ENCODE measurements at places on chromosomes 4 and X.

GRCh38 chr4:124526331-124526730 lies 186.2 kb downstream of the ANKRD50 start:
- DNase-seq = no peak

GRCh38 chr4:68349279-68349648 lies 626 bp downstream of the YTHDC1 start:
- DNase-seq = peak; percentile 38

DNA sequence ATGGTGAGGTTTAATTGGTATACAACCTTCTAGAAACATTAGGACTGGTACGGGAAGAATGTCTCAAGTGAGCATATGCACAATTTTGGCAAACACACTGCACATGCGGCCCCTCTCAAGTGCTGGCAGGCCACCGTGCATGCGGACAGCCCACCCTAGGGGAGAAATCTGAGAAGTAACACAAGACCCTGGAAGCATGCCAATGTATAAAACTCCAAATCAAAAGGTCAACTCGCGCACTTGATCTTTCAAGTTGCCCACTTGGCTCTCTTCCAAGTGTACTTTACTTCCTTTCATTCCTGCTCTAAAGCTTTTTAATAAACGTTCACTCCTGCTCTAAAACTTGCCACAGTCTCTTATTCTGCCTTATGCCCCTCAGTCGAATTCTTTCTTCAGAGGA lies 488.3 kb downstream of the CFAP47 start:
- DNase-seq = no peak

DNA sequence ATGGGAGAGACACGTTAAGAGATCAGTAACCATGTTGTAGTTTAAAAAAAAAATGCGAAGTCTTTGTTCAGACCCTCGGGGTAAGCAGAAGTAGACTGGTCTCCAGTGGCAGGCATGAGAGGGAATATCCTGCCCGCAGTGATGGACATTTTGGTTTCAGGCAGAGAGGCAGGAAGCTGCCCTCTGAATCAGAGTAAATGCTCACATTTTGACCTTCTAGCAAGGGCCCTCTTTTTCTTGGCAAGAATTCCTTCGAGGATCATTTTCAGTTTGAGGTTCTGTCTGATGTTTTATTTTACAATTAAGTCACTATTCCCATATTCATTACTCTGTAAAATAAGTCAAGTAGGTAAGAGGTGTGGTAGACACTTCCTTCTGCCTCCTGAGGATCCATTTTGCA lies 28.4 kb downstream of the SORBS2 start:
- DNase-seq = no peak

DNA sequence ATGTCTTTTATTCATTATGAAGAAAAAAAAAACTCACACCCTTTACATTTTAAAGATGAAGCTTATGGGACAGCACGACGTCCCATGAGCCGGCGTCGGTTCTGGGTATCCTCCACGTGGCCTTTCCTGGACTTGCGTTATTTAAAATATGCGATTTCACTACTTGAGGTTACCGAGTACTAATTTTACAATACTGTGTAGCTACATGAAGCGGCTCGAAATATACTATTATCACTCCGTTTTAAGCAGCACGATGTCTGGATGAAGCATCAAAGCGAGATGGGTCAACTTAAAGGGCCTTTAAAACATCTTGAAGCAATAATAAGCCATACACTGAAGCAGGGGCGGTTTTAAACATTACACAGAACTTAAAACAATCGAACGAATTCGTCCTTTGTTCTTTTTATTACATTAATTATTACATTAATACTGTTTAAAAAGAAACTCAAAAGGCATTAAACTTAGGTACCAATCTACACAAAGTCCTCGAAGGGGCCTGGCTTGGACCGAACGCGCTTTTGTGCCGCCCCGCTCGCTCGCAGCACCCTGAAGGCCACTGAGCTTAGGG lies 1.4 kb upstream of the KLF3 start:
- DNase-seq = no peak

- DNase-seq = no peak
Observed at GRCh38 chrX:74179990-74180389, 124.0 kb upstream of the ZCCHC13 start.

DNA sequence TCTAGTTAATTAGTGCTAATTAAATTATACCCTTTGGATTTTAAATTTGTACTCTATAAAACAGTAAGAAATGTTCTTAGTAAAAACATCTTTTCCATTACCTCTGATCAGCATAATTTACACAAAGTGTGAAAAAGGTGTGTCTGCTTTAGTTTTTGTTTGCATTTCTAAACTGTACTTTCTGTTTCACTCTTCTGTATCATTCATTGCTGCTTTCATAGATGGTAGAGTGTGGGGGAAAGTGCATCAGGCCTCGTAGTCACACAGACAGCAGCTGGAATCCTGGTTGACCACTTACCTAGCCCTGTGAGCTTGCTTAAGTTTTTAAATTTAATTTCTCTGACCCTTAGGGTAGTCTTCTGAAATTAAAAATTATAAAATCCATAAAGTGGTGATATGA lies 275.4 kb upstream of the PITX2 start:
- DNase-seq = peak; percentile 61

DNA sequence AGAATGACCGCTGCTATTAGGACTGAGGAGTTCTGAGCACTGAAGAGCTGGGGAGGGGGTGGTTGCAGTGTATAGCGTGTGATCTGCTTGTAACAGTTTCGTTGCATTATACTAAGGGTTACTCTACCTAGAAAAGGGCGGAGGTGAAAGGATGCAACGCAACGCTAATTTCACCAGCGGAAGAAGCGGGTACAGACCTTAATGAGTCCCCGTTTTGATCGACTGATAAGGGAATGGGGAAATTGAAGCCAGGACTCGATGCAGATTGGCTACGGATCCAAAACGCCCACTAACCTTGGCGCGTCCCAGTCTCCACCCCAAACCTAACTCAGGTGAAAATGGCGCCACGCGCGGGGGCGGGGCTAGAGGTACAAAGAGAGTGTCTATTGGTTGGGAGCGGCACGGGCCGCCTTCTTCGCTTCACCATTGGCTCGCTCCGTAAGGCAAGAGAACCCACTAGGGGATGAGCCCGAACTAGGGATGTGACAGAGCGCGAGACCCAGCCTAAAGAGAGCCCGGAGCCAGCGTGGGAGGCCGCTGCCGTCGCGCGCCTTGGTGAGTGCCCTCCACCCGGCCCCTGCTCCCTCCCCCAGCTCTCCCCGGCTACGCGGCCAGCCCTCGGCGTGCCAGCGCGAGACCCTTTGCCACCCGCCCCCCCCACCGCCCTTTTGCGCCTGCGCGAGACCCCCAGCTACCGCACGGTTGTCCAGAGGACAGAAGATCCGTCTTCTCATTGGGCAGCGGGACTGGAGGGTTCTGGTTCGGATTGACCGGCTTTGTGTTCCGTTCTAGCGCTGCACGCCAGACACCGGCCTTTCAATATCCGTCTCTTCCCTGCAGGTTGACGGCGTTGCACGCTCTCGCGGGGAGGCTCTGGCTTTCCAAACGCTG lies at the start of gene EBP:
TSS of gene EBP (plus strand) at position 456 of the 891 bp plus-strand sequence. CDS start 1,964 bp downstream, outside the sequence.
- peak; percentile 93 for DNase-seq

GRCh38 chr4:137608085-137608484 lies 75.8 kb upstream of the PCDH18 start:
- DNase-seq = no peak

DNA sequence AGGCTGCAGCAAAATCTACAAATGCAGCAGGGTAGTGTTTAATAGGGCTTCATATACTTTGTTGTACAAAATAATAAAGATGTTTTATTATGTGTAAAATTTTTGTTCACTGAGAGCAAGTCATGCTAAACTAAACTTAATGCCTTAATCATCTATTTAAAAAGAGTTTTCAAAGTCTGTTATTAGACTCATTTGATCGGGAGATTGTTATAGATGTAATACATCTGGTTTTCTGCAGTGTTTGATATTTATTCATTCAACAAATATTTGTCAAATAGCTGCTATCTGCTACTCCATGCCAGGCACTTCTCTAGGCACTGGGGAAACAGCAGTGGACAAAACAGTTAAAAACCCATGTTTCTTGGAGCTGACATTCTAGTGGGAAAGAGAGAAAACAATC lies 233.6 kb downstream of the FMR1NB start:
- no peak for DNase-seq

DNA sequence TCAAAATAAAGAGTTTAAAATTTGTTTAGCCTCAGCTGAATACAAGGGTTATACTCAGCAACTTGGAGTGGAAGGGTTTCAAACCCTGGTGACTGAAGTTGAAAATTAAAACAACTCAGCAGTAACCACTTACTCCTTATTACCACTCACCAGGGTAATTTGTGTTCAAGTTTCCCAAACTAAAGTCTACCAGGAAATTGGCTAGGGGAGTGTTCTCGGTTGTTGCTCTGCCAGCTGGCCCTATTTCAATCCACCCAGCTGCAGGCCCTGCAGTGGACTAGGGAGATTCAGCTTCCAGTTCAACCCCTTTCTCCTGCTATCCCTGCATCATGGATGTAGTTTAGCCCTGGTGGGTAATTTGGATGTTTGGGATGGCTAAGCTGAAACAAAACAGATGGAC lies 37.8 kb upstream of the EXOC1L start:
- no peak for DNase-seq

DNA sequence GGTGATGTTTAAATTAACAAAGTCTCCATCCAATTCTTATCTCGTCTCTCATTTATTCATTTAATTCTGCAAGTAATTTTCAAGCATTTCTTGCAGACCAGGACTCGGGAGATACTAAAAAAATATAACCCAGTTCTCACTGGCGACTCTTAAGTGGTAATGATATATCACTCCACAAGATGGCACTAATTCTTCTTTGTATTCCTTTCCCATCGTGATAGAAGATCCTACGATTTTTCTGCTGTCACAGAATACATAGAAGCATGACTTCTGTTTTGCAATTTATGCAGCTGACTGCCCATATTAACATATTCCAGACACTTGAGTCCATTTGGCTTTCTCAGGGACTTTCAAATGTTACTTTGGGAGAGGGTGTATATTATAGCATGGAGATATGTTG lies 64.0 kb upstream of the FGF13 start:
- peak; percentile 41 for DNase-seq

DNA sequence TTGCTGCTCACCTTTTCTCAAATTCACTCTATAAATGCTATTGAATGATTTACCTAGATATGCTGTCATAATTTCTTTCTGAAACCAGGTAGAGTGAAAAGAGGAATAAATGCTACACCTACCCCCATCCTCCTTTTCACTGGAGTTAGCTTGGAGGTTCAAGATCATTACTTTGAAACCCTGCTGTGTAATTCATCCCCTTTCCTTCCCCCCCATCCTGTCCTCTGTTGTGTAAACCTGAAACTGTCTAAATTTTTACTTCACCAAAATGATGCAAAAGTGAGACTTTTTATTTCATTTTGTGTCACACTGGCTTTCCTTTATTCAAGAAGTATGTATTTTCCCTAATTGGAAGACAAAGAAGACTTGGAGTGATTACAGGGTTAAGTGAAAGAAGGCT lies 5.4 kb downstream of the ZCCHC18 start:
- no peak for DNase-seq

- DNase-seq = no peak
Observed at GRCh38 chr4:98544141-98544817, 114.1 kb downstream of the TSPAN5 start.

DNA sequence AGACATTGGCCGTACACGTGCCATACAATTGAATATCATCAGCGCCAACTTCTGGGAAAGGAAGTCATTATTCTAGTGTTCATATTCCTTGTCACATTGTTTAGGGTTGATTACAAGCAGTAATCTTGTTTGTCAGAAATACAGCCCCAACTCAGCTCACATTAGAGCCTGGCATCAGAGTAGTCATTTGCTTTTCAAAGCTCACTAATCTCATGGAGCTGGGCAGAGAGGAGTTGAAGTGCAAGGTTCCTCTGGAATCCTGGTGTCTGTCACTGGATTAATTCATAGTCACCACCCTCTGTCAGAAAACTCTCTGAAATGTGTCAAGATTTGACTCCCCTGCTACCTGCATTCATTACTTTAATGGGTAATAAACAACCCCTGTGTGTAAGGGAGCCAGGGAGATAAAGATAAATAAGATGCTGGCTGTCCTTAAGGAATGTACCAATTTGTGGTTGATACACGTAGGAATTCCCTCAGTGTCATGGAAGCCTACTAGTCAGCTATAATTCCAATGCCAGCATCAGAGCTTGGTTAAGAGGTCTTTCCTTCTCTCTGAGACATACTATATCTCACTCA lies 43.7 kb upstream of the S100G start:
- no peak for DNase-seq

DNA sequence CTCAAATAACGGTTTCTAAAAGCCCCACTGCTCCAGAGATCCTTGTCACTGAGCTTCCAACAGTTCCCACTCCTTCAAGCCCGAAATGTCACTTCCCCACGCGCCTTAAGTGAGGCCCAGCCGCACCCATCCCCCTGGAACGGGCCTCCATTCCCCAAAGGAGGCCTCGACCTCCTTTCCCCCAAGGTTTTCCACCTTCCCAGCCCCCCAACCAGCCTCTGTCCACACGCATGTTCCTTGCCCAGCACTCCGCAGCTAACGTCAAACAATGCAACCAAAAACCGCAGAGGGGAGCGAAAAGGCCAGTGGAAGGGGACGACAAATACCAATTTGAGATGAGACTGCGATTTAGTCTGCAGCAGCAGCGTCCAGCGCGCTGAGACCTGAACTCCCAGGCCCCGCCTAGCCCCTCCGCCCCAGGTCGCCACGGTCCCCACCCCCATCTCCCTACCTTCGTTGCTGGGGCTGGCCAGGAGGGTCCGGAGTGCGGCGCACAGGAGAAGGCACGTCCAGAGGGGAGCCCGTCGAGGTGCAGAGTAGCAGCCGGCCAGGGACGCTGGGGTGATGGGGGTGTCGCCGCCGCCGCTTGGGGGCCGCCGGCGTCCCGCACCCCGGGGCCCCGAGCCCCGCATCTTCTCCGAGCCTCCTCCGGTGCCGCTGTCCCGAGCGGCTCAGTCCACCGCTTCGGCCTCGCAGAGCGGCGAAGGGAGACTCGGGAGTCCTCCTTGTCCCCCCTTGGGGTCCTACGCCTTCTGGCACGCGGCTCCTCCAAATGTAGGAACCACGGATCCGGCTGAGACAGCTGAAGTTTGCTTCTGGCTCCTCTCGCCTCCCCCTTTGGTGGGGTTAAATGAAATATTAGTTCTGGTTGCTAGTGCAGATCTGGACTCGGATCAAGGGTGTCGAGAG lies 924 bp downstream of the EPHA5 start:
- DNase-seq = no peak

DNA sequence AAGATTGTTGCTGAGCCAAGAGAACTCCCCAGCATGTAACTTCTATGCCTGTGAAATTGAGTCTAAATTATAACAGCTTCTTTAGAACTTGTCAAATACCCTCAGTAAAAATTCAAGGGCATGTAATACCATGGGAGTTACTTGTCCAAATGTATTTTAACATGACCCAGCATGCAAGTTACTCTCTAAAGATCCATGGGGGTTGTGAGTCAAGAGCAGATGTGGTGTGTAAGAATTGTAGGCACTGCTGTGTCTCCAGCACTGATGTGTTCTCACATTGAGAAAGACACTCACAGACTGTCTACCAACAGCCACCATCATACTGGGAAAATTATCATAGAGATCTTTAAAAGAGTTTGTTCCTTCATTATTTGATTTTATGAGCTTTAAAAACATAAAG lies 237.4 kb upstream of the IL1RAPL1 start:
- DNase-seq = no peak

- no peak for DNase-seq
Observed at GRCh38 chr4:77127215-77127614, 29.8 kb upstream of the CCNG2 start.
